NCI-H187 treated with DMSO at 0.1 percent for 48 hours (cell line): ENCODE measurements at places on chromosomes 7 and 10.

DNA sequence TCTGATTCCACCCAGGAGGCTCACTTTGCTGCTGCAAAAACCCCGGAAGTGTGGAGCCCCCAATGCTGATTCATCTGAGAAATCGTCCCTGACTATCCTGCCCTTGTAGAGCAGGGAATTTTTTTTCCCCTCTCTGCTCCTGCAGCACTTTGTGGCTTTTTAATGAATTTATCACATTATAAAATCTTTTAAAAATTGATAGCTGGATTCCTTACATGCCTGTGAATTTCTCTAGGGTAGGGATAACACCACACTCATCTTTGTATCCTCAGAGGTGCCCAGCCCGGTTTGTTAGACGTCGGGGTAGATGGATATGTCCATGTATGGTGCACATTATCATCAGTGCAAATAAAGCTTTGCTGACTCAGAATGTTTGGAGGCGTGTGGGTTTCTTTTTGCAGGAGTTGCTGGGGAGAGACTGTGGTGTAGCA is 185.7 kb downstream of the STK31 start:
- no peak for DNase-seq

- DNase-seq, result no peak
Measured at GRCh38 chr10:2834214-2834613, 233.1 kb upstream of the PFKP start.

- DNase-seq, result no peak
Measured at GRCh38 chr7:28768577-28769147, 189.5 kb downstream of the TRIL start.

GRCh38 chr7:23204241-23204640 is 22.4 kb downstream of the NUP42 start:
- DNase-seq, result no peak

DNA sequence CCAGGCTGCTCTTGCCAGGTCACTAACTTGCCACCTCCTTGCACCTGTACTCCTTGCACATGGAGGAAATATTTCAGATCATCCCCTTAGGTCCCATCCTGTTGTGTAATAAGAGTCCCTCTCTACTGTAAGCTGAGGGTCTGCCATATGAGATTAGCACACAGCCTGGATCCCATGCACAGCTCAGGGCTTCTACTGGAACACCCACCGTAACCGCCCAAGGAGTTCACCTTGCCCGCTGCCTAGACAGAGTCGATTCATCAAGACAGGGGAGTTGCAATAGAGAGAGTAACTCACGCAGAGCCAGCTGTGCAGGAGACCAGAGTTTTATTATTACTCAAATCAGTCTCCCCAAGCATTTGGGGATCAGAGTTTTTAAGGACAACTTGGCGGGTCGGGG is 694.4 kb upstream of the C7orf33 start:
- no peak for DNase-seq

- no peak for DNase-seq
Measured at GRCh38 chr10:23606456-23606855, 167.6 kb downstream of the OTUD1 start.

DNA sequence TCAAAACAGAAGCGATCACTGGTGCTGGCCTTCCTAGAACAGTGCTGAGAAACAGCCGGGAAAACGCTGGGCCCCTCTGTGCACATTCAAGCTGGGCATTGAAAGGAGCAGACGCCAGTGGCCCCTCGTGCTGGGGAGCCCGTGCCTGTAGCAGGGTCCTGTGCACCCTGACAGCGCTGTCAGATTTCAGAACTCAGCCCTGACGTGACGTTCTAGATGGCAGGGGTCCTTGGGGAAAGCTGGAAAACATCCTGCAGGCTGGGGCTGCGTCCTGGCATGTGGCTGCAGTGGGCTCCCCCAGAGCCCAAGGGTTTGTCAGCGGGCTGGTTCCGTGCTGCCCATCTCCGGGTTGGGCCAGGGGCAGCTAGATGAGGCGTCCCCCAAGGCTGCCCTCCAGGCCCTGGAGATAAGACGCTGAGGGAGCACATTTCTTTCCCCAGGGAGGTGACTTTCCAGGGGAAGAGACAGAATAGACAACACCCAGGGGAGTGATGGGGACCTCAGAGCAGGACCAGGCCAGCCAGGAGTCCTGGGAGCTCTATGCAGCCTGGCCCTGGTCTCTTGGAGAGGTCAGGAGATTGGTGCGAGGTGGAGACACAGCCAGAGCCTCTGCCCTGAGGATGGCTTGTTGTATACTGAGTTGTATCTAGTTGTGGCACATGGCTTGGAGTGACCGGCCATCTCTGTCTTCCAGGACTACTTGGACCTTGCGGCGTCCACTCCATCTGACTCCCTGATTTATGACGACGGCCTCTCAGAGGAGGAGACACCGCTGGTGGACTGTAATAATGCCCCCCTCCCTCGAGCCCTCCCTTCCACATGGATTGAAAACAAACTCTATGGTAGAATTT is 12.1 kb upstream of the CSGALNACT2 start:
- no peak for DNase-seq

- DNase-seq, result no peak
Measured at GRCh38 chr7:72249106-72249505, 163.0 kb downstream of the CALN1 start.

GRCh38 chr7:142560166-142560565 is 189.1 kb upstream of the PRSS1 start:
- no peak for DNase-seq

DNA sequence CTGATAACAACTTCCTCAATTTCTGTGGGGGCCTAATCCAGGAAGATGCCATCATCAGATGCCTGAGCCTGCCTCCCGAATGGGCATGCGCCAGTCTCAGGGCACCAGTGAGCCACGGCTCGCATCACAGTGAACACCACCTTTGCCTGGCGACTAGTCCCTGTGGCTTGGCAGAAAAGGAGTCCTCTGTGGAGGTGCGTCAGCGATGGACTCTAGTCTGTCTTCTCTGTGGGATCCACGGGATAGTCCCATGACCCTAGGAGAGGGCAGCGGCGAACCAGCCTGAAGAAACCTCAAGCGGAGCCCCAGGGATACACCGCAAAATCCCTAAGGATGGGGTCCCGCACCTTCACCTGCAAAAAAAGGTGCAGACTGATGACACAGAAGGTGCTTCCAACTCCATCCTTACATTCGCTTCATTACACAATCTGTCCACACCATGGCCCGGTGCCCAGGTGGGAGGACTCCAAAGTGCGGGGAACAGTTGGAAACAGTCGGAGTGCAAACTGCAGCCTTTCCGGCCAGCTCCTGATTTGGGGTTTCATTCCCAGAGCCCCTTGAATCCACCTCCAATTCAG is 35.1 kb upstream of the ZNF273 start:
- no peak for DNase-seq

DNA sequence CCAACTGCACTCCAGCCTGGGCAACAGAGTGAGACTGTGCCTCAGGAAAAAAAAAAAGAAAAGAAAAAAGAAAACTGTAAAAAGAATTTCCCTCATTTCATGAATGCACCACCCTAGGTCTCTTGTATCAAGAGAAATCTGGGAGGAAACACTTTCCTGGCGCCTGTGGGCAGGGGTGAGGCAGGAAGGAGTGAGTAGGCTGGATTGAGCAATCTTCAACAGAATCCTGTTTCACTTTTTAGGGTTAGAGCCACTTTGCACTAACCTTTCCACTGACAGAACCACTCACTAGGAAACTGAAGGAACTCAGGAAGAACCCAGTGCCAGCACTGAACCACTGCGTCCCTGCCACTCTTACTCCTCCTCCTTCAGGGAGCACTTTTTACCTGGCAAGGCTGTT is 282.1 kb downstream of the CCDC3 start:
- DNase-seq, result no peak

- DNase-seq, result no peak
Measured at GRCh38 chr7:83934118-83934734, 260.4 kb downstream of the SEMA3A start.

- DNase-seq, result no peak
Measured at GRCh38 chr10:944034-944831, 12.7 kb upstream of the LARP4B start.

DNA sequence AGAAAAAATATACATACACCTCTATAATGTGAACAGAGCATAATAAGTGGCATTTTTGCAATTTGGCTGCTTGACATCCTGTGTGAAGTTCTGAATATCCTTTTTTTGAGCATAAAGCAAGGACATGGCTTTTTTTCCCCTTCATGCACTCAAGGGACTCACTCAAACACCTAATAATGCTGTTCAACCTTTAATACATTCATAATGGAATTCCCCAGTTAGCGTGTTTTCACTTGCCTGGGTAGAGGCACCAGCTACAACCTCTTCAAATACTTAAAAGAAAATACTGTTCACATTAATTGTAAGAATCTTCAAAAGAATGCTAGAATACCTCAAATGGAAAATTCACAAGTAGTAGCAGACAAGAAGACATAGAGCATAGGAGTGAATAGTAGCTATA is 316.8 kb downstream of the PCDH15 start:
- no peak for DNase-seq

- DNase-seq, result no peak
Measured at GRCh38 chr10:58384095-58384494, 1.1 kb upstream of the TFAM start.

DNA sequence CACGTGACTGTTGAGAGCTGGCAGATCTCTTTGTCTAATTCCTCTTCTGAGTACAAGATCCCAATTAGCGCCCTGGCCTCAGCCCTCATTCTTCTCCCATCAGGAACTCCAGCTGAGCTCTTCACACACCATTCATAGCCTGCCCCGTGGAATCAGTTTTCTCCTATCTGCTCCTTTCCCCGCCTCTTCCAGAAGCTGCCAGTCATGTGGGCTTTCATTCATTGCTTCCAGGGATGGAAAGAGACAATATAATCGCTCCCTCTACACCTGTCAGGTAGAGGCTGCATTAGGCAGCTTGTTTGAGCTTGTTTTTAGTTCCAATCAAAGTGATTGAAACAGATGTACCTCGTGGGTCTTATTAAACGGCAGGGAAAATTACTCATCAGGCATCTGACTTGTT is 515.8 kb downstream of the TYW1 start:
- no peak for DNase-seq

DNA sequence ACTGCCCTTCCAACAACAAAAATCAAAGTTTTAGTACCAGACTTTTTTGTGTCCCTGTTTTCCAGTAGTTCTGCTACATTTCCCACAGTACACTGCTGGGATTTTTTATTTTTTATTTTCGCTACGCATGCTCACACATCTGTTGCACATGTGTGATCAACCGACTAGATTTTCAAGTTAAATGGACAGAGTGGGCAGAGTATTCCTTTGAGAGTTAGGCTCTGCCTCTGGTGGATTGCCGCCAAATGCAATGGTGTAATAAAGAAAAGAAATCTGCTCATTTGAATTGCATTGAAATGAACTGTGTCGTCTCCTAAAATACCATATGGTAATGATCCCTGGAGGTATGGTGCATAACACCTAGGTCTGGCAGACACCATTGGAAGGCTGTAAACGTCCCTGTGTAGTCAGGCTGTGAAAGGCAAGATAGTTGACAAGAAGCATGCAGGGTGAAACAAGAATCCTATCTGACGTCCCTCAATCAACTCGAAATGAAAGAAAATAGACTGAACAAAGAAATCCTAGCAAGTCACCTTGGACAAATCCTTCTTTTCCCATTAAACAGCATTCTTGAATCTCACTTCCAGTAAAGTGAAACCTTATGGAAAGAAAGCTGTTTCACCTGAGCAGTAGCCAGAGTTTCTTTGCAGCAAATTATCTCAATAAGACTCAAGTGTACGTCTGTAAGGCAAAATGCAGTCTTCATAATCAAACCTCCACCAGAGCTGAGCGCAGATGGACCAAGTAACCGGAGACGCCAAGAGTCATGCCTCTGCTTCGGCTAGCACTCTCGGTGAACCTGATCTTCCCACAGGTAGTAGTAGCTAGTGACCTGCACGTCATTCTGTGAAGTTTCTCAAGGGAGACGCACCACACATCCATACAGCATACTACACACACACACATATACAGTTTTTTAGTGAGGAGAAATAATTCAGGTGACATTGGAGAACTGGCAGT is 357.3 kb downstream of the CRPPA start:
- no peak for DNase-seq

GRCh38 chr7:10655031-10655430 is 318.6 kb upstream of the PHF14 start:
- DNase-seq, result no peak

DNA sequence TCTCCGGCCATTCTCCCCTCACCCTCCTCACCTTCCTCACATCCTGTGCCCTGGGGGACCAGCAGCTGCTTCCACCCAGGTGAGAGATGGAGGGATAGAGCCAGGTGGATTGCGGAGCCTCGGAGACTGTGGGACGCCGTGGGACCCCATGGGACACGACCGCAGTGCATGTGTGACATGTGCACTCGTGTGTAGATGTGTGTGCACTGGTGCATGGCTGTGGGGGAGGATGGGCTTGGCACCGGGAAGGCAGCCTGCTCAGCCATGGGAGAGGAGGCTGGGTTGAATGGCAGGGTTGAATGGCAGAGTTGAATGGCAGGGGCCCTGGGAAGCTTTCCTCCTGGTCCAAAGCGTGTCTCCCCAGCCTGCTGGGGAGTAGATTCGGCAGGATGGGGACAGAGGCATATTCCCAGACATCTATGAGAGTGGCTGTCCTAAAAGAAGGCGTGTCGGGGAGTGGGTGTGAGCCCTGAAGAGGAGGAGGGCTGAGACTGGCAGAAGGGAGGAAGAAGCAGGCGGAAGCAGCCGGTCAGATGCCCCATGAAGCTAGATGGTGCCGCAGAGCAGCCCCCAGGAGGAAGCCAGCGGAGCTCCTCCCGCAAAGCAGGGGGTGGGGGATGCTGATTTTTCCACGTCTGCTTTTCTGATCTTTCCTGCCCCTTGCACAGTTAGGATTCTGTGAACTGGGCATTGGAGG is 815 bp downstream of the GIMAP8 start:
- DNase-seq, result no peak

DNA sequence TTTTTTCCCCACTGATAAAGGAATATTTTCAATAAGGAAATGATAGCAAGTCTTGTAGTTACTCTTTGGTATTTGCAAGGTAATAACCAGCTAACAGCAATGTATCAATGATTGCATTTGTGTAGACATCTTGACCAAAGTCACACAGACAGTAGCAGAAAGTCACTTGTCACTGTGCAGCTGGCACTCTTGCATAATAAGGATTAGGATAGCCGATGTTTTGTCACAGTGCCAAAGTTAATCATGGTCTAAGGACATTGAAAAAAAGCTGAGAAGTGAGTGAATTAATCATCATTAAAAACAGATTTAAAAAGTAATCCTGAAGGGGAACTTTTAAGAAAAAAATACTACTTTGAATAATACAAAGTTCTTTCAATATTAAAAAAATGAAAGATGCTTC is 834.3 kb upstream of the C7orf33 start:
- no peak for DNase-seq

- no peak for DNase-seq
Measured at GRCh38 chr7:94567396-94567795, 57.8 kb downstream of the CASD1 start.

GRCh38 chr7:20229646-20230500 is 12.7 kb upstream of the MACC1 start:
- DNase-seq, result no peak

- DNase-seq, result no peak
Measured at GRCh38 chr10:60513281-60513680, 123.6 kb upstream of the ANK3 start.
